ENCODE measurements at places on chromosomes 12 and 14.

- DNase-seq: no peak
These were observed 45.5 kb downstream of the RIC8B start for GRCh38 chr12:106819991-106820390.

GRCh38 chr12:92485351-92486348 is 217.1 kb upstream of the PLEKHG7 start:
- DNase-seq: peak; percentile 6

- DNase-seq: peak; percentile 43
These were observed 56.4 kb upstream of the FBXO33 start for GRCh38 chr14:39488600-39488999.

GRCh38 chr12:108358580-108358965 is 19.5 kb upstream of the CMKLR1 start:
- peak; percentile 25 for DNase-seq

DNA sequence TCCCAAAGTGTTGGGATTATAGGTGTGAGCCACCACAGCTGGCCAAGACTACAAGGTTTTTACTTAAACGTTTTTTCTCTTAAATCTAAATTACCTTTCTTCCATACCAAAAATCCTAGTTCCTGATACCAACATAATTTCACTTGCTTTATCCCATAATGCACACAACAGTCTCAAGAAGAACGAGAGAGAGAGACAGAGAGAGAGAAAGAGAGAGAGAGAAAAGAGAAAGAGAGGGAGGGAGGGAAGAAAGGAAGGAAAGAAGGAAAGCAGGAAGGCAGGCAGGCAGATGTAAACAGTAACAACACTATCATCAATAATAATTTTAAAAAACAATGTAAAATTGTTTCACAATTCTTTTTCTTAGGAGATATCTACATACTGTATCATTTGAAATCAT is 118.4 kb downstream of the BTG1 start:
- no peak for DNase-seq

GRCh38 chr12:14010989-14011388 is 29.6 kb upstream of the GRIN2B start:
- DNase-seq: no peak

- peak; percentile 48 for DNase-seq
These were observed 8.5 kb downstream of the SLC38A1 start for GRCh38 chr12:46260124-46260912.

DNA sequence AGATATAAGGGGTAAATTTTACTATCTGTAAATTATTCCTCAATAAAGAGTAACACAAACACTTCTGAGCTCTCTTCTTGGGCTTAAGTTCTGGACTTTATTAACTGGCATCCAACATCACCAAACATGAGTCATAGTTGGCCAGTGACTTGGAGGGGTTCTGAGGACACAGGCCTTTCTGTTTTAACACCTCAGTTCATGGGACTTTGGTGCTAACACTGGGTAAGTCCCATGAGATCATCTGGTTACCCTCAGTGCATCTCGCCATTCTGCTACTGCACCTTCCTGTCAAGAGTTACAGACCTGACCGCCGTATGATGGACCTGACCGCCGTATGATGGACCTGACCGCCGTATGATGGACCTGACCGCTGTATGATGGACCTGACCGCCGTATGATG is 9.9 kb downstream of the SLC15A4 start:
- DNase-seq: peak; percentile 63

- no peak for DNase-seq
These were observed 16.2 kb upstream of the CATSPERB start for GRCh38 chr14:91748049-91748448.

DNA sequence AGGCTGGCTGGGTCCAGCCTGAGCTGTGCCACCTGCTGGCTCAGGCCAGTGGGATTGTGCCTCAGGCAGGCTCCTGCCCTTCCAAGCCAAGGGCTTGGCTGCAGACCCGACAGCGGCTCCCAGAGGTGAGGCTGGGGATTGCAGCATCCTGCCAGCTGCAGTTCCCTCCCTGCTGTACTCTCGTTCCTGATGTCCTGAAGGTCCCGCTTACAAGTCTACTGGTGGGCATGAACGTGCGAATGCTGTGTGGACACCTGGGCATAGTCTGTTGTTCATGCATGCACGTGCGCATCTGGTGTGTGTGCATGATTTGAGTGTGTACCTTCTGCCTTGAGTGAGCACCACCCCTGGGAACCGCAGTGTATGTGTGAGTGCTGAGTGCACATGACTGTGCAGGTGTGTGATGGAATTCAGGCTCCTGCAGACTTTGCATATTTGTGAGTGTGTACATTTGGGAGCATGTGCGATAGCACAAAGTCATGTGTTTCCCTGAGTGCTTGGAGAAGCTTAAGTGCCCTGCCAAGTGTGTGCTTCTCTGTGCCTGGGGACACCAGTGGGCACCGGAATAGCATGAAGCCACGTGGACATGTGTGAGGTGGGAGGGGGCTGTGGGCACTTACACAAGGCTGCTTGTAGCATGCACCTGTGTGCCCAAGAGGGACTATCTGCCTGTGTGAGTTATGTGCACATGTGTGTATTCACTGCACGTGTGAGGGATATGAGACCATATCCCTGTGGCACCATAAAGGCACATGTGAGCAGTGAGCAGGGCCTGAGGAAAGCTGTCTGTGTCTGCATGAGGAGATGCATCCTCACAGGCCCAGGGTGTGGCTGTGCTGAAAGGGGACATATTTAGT is 19.3 kb upstream of the KRT7 start:
- DNase-seq: peak; percentile 85

- peak; percentile 92 for DNase-seq
These were observed 1.0 kb downstream of the IGFBP6 start for GRCh38 chr12:53098354-53098981.

- peak; percentile 58 for DNase-seq
These were observed 690.9 kb upstream of the FBXO33 start for GRCh38 chr14:40122968-40123648.

DNA sequence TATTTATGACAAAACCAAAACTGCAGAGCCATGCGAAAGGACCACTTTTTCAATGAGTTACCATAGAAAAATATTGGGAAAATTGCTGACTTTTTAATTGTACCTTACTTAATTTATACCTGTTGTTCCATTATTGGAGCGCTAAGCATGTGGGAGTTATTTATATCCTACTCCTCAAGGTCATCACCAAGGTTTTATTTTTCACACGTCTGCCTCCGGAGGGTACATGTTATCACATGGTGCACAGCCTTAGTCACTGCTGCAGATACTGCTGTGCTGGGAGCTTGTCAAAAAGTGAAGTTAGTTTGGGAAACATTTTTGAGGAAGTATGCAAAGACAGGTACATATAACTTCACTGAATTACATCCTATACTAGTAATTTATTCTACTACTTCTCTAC is 1444.3 kb downstream of the AACS start:
- DNase-seq: no peak

GRCh38 chr12:51951843-51952722 is 584 bp downstream of the ACVR1B start:
- DNase-seq: peak; percentile 49

DNA sequence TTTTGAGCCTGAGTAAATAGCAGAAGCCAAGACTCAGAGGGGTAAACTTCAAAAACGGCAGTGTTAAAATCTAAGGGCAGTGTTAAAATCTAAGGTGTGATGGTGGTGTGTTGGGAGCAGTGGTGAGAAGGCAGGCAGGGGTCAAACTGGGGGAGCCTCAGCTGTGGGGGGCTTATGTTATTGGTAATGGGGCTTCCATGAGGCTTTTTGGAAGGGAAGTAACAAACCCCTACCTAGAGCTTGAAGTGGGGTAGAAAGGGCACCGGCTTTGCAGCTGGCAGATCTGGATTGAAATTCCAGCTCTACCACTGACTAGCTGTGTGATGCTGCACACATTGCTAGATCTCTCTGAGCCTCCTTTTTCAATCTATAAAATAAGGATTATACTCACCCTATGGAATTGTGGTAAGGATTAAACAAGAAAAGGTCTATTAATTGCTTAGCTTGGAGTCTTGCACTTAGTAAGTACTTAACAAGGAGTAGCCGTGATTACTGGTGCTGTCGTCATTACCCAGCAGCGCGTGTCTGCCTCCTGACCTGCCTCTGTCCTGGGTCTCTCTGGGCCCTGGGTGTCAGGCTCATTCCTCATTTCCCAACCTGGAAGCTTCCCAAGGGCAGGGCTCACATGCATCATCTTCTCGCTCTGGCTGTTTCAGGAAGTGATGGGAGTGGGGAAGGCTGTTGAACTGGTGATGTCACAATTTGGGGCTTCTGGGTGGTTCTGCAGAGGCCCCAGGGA is 18.5 kb upstream of the KRT80 start:
- peak; percentile 89 for DNase-seq

DNA sequence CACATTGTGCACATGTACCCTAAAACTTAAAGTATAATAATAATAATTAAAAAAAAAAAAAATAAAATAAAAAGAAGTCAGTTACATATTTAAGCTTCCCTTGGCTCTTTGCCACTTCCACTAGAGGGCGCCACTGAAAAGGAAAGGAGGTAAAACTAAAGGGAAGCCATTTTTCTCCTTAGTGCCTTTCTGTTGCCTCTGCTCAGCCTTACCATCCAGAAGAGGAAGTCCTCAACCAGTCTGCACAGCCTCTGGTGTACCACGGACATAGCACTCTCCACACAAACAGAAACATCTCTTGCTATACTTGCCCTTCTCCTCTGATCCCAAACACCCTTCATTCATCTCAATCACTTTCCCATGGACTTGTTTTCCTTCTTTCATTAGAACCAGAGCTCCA is 169.0 kb upstream of the EEA1 start:
- peak; percentile 42 for DNase-seq
